T-helper 1 cell (primary cell): ENCODE measurements at places on chromosomes 11 and 22.

- DNase-seq, result no peak
Measured at GRCh38 chr22:23122216-23122957, 19.4 kb downstream of the RSPH14 start.

- no peak for DNase-seq
Measured at GRCh38 chr11:10725907-10726253, 25.2 kb upstream of the CTR9 start.

DNA sequence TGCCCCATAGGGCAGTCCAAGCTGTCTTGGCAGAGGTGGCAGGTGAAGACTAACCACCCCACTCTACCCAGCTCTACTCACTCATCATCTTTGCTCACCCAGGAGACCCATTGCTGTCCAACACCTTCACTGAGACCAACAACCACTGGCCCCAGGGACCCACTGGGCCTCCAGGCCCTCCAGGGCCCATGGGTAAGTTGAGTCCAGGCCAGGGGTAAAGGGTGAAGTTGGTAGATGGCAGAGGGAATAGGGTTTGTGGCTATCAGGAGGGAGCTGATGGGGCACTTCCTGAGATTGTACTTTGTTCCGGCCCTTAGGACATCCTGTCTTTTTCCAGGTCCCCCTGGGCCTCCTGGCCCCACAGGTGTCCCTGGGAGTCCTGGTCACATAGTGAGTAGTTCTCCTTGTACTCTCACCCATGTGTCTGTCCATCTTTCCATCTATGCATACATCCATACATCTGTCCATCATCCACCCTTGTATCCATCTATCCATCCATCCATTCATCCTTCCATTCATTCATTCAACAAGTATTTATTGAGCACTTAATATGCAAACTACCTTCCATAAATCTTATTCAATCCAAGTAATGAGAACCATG is 27.7 kb downstream of the EMID1 start:
- DNase-seq, result no peak

GRCh38 chr11:44437122-44437521 is 127.2 kb upstream of the ALX4 start:
- DNase-seq, result no peak
